NCI-H1694 treated with DMSO at 0.1 percent for 48 hours (cell line): ENCODE measurements at places on chromosomes 7 and 10.

GRCh38 chr7:11753433-11753832 lies 78.6 kb downstream of the THSD7A start:
- no peak for DNase-seq

DNA sequence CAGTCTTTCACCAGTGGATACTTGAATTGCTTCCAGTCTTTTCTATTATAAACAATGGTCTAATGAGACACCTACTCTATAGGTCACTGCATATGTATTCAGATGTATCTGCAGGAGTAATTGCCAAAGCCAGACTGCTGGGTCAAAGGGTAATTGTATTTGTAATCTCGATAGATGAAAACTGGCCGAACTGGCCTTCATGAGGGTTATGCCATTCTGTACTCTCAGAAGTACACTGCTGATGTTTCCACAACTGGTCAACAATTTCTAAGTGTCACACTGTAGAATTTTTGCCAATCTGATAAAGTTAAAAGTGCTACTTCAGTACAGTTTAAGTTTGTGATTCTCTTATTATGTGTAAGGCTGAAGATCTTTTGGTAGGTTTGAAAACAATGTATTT lies 64.6 kb downstream of the JAZF1 start:
- DNase-seq, result no peak

DNA sequence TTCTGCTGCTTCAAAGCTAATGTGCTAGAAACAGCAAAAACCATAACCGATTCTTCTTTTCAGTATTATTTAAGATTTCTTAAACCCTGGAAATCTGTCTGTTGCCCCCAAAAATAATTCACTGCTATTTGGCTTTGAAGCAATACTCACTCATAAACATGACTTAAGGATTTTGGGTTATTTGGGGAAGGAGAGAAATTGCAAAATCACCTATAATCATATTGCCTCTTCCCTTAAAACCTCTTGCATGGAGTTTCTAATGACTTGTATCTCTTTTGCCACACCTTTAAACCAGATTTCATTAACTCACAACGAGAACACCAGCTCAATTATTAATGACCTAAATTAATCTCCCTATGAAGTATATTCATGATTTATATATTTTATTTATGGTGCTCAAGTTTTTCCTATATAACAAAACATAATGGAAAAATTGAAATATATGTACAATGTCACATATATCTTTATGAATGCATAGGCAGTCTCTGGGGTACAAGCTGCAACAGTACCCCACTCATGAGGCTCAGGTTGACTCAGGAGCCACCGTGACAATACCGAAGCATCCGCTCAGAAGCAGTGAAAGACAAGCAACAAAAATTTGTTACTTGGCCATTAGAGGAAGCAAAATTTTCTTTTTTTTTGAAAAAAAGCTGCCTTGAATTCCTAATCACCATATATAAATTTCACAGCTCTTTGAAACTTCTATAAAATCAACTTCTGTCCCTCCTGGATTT lies 3.0 kb downstream of the NAMPT start:
- DNase-seq, result no peak

DNA sequence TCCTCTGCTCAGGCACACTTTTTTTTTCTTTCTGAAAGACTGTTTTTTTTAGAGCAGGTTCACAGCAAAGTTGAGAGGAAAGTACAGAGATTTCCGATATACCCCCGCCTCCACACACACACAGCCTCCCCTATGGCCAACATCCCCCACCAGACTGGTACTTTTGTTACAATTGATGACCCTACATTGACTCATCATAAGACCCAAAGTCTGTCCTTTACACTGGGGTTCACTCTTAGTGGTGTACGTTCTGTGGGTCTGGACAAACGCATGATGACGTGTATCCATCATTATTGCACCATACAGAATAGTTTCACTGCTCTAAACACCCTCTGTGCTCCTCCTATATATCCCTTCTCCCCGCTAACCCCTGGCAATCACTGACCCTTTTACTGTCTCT lies 107.7 kb downstream of the RBM20 start:
- DNase-seq, result no peak

DNA sequence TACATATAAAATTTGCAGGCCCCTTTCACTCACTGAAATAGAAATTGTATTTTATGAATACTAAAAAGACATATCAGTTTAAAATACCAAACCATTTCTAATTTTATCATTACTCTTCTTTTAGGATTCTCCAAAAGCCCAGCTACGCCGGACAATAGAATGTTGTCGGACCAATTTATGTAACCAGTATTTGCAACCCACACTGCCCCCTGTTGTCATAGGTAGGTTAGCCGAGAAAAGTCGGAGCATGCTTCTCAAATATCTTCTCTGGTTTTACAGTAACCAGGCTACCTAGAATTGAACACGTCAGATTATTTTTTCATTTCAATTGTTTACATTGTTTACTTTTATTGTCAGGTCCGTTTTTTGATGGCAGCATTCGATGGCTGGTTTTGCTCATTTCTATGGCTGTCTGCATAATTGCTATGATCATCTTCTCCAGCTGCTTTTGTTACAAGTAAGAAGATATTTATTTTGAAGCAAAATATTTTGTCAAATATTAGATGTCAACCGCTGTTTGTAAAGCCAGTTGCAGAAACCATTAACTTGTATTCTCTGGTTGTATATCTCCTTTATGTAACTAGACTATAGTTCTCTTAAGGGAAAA lies 57.6 kb downstream of the MMRN2 start:
- peak; percentile 44 for DNase-seq

DNA sequence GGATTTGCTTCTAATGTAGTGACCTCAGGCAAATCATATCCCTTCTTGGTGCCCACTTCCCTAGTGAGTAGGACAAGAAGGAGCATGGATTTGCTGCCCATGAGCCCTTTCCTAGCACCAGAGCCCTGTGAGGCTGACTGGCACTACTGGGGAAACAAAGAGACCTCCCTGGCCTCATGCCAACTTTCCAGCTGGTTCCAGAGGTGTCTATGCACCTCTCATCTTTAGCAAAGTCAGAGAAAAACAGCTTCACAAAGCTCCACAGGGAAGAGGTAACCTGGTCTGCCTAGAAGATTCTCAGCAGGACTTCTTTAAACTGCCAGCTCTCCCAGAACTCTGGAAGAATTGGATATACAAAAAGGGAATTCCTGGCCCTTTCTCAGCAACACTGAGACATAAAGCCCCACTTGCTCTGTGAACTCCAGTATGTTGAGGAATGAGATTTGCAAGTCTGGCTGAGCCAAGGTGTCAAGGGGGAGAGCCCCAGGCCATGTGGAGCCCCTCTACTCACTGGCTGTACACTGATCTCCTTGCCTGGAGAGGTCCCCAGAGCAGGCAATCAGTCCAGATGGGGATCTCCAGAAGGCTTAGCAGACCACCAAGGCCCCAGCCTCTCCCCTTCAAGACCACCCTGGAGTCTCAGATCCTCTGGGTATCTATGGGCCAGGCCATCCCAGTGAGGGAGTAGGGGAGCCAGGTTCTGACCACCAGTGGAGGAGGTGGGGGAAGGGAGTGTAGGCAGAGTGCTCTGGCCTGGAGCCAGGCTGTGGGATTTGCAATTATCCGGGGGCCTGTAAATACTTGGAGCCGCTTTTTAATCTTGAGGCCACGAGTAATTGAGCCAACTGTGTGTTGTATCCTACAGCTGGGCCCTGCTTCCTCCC lies 24.4 kb upstream of the RBM20 start:
- no peak for DNase-seq

GRCh38 chr10:118805146-118805545 lies 50.4 kb upstream of the CACUL1 start:
- DNase-seq, result no peak

- DNase-seq, result no peak
These were observed 675.5 kb downstream of the PARD3 start for GRCh38 chr10:34139559-34139958.

- no peak for DNase-seq
These were observed 105.1 kb upstream of the ADCY1 start for GRCh38 chr7:45469103-45469502.

DNA sequence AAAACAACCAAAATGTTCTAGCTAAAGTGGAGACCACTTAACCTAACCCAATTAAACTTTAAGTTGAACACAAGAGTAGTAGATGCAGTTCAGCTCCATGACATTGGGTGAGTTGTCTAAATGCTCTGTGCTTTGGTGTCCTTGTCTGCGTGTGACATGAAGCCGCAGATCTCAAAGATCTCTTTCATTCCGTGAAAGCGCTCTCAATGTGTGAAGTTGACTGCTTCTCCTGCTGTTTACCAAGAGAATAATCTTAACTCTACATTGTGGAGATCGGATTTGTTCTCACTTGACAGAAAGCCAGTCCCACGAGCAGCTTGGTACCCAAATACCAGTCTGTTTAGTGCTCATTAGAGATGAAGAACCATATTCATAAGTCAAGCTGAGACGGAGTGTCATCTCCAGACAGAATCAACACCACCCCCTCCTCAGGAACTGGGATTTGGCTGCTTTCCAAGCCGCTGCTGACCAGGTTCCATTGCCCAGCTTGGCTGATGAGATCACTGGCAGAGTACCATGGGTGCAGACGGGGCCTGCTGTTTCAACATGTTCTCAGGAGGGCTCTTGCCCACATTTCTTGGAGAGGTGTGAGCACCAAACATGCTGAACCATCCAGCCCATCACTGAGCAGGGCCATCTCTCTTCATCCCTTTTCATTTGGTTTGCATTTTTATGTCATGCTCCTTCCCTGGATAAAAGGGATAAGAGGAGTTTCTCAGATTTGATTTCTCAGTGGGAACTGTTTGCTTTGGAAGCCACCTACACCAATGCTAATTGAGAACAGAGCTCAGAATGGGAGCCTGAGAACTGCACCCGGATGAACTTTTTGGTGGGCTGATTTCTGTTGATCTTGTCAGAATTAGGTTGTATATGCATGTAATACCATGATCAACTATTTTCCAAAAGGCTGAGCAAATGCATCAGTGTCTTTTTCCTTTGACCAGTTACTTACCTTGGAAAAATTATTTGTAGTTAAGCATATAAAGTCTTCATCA lies 95.8 kb upstream of the AGBL3 start:
- DNase-seq, result no peak

DNA sequence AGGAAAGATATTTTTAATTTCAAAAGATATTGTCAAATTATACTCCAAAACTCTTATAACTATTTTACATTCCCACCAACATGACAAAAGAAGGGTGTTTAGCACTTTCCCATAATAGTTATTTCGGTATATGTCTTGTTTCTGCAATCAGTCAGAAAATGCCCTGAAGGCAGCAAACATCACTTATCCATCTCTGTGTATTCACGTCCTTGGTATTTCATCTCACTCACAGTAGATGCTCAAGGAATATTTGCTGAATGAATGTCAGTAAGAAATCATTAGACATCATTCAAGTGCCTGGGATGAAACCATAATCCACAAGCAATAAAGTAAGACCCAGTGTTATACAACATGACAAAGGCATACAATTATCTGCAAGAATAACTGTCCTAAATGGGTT lies 112.7 kb downstream of the GFRA1 start:
- no peak for DNase-seq

- DNase-seq, result no peak
These were observed 319.3 kb upstream of the NRP1 start for GRCh38 chr10:33653584-33654367.

- no peak for DNase-seq
These were observed 52.5 kb upstream of the GRB10 start for GRCh38 chr7:50835156-50835555.

DNA sequence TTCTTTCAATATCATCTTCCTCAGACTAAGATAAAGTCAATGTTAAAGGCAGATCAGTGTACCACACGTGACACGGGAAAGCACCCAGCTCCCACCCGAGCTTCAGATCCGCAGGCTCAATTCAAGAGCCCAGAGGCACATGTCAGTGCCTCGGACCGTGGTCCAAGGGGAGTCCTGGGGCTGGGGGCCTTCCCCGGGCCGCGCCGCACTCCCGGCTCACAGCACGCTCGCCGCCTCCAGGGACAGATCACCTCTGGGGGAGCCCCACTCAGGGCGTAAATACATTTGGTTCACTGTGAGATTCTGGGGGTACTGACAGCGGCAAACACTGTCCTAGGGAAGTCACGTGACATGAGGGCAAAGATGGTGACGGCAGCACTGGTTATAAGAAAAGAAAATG lies 10.8 kb downstream of the BNIP3 start:
- no peak for DNase-seq

DNA sequence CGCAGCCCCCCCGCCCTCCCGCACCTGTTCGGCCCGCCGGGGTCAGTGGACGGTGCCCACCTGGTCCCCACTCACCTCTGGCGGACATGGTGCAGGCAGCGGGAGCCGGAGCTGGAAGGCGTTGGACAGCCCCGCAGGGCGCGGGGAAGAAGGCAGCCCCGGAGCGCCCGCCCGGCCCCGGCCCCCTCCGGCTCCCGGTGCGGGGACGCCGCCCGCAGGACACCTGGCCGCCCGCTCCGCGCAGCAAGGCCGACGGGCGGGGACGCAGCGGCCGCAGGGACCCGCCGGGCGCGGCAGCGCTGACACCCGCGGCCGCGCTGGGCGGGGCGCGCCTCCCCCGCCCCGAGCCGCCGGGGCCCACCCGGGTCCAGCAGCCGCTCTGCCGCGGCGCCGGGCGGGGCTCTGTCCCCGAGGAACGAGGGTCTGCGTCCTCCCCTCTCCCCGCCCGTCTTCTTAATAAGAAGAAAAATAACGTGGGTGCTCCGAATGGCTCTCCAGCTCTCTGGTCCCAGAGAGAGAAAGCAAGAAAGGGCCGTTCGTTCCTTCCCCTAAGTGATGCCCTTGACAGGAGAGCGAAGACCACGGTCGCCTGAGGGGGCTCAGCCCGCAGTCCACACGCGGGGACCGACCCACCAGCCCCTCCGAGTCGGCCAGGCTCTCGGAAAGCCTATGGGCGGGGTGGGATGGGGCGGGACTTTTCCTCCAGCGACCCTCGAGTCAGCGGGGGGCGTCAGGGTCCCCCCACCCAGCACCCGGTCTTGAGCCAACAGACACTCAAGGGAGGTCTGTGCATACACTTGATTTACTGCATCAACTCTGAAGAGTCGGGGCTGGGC lies 53.4 kb upstream of the FHIP2A start:
- DNase-seq, result no peak

DNA sequence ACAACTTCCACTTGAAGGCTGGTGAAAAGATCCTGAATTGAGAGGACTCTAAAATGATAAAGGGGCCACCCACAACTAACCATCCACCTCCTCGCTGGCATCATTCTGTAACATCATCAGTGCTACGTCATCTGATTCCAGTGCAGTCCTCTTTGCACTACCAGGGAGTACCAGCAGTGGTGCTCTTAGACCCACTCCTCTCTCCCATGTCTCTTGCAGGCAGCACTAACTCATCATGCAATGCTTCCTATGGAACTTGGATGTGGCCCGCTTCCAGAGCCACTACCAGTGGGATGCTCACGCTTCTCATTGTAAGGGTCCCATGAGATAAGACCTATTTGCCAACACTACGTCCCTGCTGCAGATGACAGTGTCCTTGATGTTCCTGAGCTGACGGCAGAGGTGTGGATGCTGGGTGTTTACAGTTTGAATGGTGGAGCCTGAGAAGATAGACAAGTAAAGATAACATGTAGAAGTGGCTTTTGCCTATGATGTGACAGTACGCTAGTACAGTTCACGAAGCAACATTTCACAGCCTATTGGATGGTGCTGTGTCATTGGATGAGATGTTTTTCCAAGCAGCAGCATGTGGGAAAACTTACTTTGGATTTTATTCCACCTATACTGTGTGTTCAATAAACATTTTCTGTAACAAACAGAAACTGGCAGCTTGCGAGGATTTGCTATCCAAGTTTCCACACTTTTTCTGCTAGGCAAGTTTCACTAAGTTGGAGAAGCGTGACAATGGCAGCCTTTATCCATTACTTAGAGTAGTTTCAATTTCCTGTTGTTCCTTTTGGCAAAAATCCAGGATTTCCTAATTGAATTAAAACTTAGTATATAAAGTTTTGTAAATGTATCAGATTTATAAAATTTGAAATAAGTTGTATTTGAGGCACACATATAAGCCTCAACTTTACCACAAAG lies 35.8 kb upstream of the COBL start:
- DNase-seq, result peak; percentile 19

- no peak for DNase-seq
These were observed 56.6 kb downstream of the C10orf143 start for GRCh38 chr10:130054021-130054420.
